ENCODE measurements at places on chromosomes 2 and 18.

- peak; percentile 91 for DNase-seq
Measured at GRCh38 chr18:62249478-62250097, 62.5 kb downstream of the RELCH start.

DNA sequence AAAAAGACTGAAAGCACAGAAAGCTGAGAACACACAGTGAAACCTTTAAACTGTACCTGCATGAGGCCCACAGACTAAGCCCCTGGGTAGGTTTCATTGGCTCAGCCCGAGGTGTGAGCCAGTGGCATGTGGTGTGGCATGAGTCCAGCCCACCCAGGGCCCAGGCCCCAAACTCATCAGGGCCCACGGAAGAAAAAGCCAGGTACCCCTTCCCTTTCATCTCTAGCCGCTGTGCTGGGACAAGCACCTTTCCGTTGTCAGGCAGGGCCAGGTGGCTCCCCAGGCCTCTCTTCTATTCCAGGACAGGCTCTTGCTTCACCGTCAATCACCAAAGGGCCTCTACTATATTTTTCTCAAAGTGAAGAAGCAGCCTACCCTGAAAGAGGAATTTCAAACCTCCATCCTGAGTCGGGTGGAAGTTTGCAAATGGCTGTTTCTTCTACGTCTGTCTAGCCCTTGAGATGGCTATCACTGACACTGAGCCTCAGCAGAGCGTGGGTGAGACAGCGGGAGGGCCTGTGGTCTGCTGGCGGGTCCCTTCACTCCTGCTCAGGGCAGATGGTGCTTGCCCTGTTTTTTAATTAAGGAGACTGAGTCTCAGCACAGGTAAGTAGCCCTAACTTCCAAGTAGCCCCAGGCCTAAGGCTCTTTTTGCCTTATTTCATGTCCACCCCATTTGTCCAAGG, 8.6 kb downstream of the DNAJB2 start:
- no peak for DNase-seq

- peak; percentile 78 for DNase-seq
Measured at GRCh38 chr2:29309090-29310029, 194.1 kb downstream of the CLIP4 start.

- no peak for DNase-seq
Measured at GRCh38 chr2:222352981-222353380, 54.2 kb upstream of the PAX3 start.

GRCh38 chr2:237791977-237792727, 6.4 kb upstream of the RBM44 start:
- peak; percentile 18 for DNase-seq

DNA sequence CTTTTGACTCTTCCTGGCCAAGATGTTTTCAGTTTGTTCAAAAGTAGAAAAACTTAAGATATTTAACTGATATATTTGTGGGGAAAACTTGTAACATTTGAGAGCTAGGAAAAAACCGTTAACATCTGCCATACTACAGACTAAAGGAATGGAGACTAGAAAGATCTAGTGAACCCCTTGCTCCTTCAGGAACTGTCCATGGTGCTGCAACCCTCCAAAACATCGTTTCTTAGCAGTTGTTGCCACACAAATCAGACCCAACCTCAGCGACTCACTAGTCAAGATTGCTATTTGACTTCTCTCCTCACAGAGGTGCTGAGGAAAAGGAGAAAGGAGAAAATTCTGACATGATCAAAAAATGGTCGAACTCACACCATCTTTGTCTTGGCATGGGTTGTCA, 393.8 kb upstream of the LYPD1 start:
- DNase-seq = peak; percentile 2

GRCh38 chr2:130135692-130136541, 6.9 kb upstream of the POTEF start:
- no peak for DNase-seq

- DNase-seq = no peak
Measured at GRCh38 chr2:198518935-198519334, 714.5 kb downstream of the PLCL1 start.

DNA sequence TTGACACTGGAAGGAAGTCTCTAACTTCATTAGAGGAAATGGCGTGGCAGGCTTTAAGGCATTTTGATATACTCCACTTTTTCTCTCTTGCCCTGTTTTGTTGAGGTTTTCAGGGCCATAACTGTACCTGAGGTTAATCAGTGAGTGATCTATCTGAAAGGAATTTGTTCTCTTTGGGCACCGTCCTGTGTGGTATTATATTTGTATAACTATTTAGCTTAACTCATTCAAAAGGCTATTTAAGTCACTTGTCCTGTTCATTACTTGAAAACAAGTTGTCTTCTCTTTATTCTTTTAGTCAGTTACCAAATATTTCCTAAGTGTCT, 180.4 kb downstream of the NEDD4L start:
- no peak for DNase-seq

DNA sequence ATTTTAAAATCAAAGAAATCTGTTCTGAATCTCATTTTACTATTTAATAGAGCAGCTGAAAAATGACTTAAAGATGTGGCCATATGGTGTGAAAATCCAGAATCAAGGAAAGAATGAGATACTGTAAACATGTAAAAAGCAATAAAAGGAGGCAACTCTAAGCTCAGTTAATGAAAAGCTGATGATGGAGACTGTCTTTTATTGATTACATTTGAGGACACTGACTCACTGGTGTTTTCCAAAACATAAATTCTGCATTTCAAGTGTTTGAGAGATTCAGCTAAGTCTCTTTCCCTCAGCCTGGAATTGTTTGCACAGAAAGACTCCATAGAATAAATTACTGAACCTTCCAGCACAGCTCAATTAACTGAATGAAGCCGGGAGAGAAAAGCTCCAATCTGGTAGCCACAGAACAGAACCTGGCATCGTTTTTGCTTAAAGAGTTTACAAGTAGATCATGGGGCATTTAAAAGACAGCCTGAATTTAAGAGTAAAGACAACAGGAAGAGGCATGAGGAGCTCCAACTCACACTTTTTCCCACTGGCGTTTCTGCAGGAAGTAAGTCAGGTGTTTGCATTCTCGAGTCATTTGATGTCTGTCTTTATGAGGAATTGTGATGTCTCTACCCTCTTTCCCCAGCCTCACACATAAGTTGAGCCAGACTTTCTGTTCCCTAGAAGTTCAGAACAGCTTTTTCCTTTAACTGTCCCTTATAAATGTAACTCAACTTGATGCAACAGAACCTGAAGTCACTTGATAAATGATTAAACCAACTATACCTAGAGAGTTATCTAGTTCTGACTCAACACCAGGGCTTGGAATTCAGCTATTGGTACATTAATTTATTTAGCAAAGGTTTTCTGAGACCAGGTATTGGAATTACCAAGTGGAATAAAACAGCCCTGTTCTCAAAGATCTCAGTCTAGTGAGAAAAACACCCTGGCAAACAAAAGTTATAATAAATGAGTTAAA, 53.3 kb downstream of the FTCDNL1 start:
- DNase-seq = no peak

GRCh38 chr2:38037325-38037724, 38.6 kb downstream of the CYP1B1 start:
- DNase-seq = no peak

- no peak for DNase-seq
Measured at GRCh38 chr2:234752966-234753365, 198.9 kb upstream of the SH3BP4 start.

- peak; percentile 40 for DNase-seq
Measured at GRCh38 chr2:102801098-102801718, 39.4 kb downstream of the TMEM182 start.

DNA sequence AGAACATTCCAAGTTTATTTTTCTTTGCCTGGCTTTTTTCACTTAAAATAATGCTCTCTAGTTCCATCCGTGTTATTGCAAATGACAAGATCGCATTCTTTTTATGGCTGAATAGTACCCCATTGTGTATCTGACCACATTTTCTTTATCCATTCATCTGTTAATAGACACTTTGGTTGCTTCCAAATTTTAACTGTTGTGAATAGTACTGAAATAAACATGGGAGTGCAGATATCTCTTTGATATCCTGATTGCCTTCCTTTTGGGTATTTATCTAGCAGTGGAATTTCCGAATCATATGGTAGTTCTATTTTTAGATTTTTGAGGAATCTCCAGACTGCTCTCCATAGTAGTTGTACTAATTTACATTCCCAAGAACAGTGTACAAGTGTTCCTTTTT, 230.5 kb downstream of the FIGN start:
- DNase-seq = no peak

GRCh38 chr2:203246646-203247045, 7.8 kb downstream of the CYP20A1 start:
- DNase-seq = no peak

DNA sequence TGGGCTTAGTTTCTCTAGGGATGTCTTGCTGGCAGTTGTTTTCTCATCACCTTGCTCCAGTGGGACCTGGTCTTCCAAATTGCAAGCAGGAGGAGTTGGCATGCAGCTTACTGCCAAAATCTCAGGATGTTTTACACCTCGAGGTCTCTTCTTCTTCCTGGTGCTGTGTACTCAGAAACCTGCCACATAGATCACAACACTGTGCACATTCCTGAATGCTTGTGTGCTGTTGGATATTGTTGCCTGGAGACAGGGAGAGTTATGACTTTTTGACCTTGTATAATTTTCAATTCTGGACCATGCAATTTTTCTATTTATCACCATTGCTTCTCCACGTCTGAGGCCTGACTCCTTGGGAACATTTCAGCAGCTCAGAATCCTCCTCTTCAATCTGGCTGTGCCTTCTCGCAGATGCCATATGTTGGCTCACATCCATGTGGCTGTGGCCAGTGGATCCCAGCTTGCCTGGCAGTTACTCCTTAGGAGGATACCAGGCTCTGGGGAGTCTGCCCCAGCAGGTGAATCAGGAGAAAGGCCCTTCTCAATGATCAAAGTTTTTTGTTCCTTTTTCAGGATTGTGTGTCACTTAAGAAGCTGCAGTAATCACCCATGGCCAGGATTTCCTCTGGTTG, 489.3 kb downstream of the TSN start:
- DNase-seq = no peak

- no peak for DNase-seq
Measured at GRCh38 chr2:104874230-104874629, 20.3 kb downstream of the POU3F3 start.

- DNase-seq = no peak
Measured at GRCh38 chr2:175103191-175103590, 64.8 kb downstream of the ATF2 start.

- peak; percentile 56 for DNase-seq
Measured at GRCh38 chr18:37476182-37476581, 89.4 kb downstream of the CELF4 start.

DNA sequence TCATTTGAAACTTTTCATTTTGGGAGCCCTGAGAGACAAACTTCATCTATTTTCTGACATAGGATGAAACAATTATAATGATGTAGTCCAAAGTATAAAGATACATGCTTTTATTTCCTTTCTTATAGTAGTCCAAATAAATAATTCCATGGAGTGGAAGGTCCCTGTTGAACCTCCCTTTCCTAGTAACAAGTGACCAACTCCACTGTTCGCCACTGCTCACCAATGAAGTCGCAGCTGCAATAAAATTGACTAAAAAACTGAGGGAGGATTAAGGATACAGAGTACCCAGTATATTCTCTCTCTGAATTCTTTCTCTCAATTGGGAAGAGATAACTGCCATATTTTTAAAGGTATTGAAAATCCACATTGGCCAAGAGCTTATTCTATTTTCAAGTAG, 14.1 kb downstream of the SERPINB7 start:
- no peak for DNase-seq

GRCh38 chr2:234966340-234966739, 14.5 kb downstream of the SH3BP4 start:
- DNase-seq = no peak

DNA sequence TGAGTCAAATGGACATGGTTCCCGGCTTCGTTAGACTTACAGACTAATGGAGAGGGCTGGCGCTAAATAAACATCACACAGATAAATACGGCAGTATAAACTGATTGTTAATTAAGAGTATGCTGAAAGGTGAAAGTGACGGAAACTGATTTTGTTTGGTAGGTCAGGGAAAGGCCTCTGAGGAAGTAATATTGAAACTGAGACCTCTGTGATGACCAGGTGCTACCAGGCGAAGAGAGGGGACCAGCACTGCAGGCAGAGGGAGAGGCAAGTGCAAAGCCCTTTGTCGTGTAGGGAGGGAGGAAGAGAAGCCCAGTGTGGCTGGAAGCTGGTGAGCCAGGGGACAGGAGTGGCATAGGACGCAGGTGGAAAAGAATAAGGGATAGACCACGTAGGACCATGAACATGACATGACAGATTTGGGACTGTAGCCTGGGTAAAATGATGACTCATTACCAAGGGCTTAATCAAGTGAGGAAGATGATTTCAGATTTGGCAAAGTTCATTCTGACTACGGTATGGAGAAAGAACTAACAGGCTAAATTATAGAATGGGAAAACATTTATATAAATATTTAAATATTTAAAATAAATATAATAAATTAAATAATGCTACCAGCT, 433.1 kb downstream of the NCKAP5 start:
- DNase-seq = no peak

DNA sequence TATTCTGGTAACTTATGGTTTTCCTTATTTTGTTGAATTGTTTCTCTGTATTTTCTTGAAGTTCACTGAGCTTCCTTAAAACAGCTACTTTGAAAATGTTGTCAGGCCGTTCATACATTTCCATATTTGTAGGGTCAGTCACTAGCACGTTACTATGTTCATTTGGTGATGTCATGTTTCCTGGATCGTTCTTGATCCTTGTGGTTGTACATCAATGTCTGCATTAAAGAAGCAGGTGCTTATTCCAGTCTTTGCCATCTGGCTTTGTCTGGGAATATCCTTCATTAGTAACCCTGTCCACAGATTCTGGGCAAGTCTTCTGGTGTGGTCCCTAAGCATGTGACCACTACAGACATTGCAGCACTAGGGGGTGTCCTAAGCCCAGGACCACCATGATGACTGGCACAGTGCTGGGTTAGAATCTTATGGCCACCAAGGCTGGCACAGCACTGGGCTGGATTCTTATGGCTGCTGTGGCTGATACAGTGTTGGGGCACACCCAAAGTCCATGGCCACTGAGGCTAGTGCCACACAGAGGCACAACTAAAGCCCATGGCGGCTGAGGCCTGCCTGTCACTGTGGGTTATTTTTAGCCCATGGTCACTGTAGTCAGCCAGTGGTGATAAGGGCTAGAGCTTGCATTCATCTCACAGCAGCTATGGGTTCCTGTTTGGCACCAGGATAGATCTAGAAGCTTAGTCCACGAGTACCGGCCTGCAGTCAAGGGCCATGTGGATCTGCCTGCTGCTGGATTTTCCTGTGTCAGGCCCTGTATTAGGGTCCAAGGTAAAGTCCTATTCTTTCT, 13.2 kb downstream of the VWA3B start:
- no peak for DNase-seq

DNA sequence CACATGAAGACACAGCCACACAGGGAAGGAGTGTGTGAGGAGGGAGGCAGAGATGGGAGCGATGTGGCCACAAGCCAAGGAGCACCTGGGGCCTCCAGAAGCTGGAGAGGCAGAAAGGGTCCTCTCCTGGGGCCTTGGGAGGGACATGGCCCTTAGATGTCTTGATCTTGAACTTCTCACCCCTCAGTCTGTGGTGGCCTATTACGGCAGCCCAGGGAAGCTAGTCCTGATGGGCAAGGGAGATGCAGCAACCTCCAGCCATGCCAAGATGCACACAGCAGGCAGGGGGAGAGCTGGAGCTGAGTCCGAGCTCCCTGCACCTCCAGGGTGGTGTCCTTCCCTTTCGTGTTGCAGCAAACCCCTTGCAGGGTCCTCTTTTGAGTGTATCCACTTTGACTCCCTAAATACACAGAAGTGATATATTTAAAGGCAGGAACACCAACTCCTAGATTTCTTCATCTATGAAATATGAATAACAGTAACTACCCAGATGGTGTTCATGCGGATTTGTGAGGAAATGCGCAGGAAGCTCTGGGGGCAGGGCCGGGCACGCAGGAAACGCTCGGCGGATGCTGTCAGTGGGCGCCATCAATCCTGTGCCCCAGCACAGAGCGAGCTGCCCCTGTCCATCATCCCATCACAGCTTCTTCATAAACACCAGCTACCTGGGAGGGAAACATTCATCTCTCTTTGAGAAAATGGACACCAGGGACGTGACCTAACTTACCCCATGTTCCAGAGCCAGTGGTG, 230.4 kb upstream of the MYT1L start:
- DNase-seq = no peak
